ENCODE measurements at places on chromosomes 6 and 20. TPM values are rescaled to one million over a fixed set of nuclear protein-coding genes. Genes with fewer than 3 reads are reported as not detected.

Gene PI3
- not detected for total RNA-seq

DNA sequence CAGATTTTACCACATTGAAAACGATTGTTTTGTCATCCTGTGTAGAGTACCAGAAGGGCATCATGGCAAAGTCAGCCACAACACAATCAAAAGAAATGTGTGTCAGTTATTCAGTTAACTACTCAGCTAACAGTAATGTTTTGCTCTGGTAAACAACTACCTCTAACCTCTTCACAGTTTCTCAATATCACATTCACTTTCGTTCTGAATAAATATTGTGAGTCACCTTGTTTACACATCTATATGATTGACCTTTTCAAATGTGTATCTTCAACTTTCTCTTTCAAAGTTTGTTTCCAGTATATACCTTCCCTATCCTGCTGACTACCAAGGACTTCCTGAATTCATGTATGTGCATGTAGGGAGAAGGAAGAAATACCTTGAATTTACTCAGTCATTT lies 216.6 kb upstream of the UFL1 start:
- no peak for DNase-seq

Gene PRSS16
- total RNA-seq = 21.1 TPM

- DNase-seq = no peak
Measured at GRCh38 chr6:166017032-166017635, 150.5 kb downstream of the TBXT start.

Gene WFDC12
- not detected for total RNA-seq

Gene CAPN11
- total RNA-seq = 3.3 TPM

Gene RFX6
- 0.11 TPM for total RNA-seq

GRCh38 chr6:149560736-149561135 lies 5.4 kb upstream of the GINM1 start:
- peak; percentile 25 for DNase-seq

- peak; percentile 95 for DNase-seq
Measured at GRCh38 chr6:39302669-39303424, 11.4 kb downstream of the KCNK17 start.

Gene ZSCAN26
- 5.2 TPM for total RNA-seq

- DNase-seq = peak; percentile 100
Measured at GRCh38 chr20:36605399-36606157, at the start of gene RAB5IF. RAB5IF (plus strand) TSS chr20:36605779; CDS start chr20:36605952, 173 bp downstream.

DNA sequence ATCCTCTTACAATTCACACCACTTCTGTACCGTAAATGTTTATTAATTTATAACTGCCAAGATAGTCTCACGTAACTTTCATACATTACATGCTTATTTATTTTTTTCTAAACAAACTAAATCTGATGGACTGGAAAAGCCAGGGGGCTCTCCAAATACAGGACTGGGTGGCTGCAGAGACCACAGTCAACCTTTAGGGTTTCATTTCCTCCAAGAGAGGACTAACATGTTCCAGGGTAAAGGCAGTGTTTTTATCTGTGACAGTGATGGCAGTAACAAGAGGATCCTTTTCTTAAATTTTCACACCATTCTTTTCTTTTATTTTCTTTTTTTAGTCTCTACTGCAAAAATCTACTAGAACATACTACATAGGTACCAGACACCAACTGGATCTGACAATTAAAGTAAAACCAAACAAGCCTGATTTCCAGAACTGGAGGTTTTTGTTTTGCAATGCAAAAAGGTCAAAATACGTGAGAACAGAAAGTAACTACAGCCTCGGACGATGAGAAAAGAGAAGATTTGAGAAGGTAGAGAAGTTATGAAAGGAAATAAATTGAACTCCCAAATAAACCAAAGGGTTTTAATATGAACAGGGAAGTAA lies 1.2 kb downstream of the LMBRD1 start:
- DNase-seq = no peak

GRCh38 chr6:52953911-52954839 lies 40.9 kb downstream of the GSTA4 start:
- no peak for DNase-seq

DNA sequence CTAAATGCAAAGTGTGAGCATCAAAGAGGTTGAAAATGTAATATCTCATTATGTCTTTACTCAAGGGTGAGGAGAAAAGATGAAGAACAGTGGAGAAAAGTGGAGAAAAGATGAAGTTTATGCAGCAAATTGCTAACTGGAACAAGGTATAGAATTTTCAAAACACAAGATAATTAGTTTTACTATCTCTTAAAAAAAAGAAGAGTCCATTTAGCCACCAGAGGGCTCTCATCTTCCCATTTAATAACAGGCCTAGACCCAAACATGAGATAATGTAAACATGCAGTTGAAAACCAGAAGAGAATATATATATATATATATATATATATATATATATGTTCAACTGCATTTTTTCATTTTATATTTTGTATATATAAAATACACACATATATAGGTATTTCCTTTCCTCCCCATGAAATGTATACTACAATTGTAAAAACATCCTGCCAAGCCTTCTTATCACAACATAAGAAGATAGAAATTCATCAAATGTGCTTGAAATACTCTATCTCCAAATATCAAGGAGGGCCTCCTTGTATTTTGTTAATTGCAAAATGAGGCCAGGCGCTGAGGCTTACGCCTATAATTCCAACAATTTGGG lies 78.4 kb downstream of the ADTRP start:
- DNase-seq = no peak

Gene TBXT
- 0.15 TPM for total RNA-seq

- DNase-seq = peak; percentile 54
Measured at GRCh38 chr6:32807020-32807580, 9.7 kb downstream of the HLA-DOB start.

DNA sequence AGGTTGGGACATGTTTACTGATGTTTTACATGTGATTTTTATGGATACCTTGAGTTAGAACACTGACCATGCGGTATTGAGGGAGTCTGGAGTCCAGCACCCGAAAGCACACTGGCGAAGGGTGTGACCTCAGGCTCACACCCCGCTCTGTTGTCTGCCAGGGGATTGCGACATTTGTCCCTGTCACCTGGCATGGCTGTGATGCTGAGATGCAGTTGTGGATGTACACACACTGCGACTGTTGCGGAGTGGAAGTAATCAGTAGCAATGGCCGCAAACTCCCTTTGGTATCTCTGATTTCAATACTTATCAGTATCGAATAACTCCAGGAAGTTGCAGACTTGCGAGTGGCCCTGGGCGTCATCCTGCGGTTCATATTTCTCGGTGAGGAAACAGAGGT lies 43.2 kb downstream of the CDH4 start:
- no peak for DNase-seq

Gene PPP1R16B
- 12.0 TPM for total RNA-seq

Gene SLX4IP
- 9.9 TPM for total RNA-seq

Gene HLA-DRB1
- total RNA-seq = 1.4 TPM

DNA sequence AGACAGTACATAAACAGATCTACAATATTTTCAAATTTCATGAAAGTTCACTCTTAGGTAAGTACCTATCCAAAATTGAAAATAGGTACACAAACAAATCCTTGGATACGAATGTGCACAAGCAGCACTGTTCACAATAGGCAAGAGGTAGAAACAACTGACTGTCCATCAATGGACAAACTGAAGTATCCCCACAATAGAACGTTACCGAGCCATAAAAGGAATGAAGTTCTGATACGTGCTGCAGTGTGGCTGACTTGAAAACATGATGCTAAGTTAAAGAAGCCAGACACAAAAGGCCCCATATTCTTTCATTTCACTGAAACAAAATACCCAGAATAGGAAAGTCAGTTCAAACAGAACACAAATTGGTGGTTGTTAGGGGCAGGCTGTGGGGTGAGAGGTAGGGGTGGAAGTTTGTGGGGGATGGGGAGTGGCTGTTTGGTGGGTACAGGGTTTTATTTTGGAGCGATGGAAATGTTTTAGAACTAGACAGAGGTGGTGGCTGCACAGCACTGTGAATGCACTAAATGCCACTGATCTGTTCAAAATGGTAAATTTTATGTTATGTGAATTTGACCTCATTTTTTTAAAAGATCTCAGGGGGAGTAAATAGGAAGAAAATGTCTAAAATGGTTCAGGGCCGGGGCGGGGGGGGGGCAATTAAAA lies 89.5 kb downstream of the ZMYND8 start:
- DNase-seq = no peak

GRCh38 chr6:105135907-105136430 lies 43.8 kb downstream of the POPDC3 start:
- DNase-seq = no peak

GRCh38 chr6:30847421-30847970 lies 36.8 kb upstream of the DDR1 start:
- peak; percentile 47 for DNase-seq

- no peak for DNase-seq
Measured at GRCh38 chr6:5004373-5005037, 668 bp upstream of the RPP40 start.

GRCh38 chr6:135522965-135523692 lies 25.6 kb upstream of the AHI1 start:
- no peak for DNase-seq

Gene EDN1
- total RNA-seq = 0.50 TPM

GRCh38 chr6:132814716-132815570 lies 574 bp downstream of the RPS12 start:
- DNase-seq = no peak

DNA sequence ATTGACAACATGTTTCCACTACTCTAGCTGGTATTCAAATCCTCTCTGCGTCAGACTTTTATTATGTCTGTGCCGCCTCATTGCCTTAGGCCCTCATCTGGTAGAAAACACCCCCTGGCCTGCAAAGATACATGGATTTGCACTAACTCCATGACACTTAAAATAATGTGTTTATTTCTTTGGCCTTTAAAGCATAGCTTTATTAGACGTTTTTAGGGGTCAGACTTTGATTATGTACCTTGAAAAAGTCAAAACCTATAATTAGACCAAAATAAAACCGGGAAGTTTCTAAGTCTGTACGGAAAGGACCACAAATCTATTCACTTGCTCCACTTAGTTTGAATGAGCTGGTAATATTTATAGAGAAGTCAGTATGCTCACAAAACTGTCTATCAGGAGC lies 357.9 kb upstream of the NOX3 start:
- no peak for DNase-seq

DNA sequence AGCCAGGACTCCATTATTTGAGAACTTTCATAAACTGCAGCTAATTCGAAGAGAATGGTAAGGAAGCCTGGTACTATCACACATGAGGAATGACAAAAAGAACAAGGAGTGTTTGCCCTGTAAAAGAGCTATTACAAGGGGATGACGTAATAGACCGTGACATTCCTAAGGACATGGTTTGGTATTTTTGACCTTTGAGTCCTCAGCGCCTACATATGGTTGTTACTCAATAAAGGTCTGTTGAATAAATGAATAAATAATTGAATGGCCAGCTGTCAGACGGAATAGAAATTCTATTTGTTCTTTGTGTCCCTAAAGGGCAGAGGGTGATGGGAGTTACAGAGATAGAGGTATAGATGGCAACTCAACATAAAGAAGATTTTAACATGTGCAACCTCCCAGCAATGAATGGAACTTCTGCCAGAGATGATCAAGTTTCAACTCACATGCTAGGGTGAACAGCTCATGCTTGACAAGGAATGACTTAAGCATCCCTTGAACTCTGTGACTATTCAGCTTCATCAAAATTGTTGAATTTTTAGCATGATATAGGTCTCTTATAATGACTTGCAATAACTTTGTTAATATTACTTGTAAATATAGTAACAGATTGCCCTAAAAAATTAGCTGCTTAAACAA lies 115.4 kb downstream of the TENT5A start:
- no peak for DNase-seq

DNA sequence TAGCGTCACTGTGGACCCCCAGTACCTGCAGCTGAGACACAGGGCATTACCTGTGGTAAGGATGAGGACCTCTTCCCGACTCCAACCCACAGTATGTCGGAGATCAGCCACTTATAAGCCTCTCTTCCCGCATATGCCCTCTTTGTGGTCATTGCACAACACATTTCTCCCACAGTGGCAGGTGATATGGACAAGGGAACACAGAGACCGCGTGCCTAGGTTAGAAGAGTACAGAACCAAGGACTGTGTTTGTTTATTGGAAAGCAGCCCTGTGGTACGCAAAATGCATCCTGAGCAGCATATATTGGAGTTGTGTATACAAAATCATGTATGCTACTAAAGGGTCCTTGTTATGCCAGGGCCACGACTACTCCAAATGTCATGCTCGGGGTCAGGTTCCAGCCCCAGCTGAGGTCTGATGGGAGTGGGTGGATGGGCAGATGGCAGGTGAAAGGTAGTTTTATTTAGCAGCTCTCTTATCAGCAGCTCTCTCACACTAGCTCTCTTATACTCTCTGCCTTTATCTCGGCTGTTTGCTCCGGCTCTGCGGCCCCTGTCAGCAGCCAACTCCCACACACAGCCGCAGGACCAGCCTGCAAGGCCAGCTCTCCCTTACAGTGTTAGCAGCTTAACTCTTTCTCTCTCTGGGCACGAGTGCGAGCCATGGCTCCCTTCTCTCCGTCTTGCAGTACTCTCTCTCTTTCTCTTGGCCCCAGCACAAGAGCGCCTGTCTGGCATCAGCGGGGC lies 569.0 kb downstream of the KIF16B start:
- no peak for DNase-seq

- DNase-seq = no peak
Measured at GRCh38 chr6:145865595-145865994, 51.0 kb upstream of the FBXO30 start.

Gene RIMS4
- 24.8 TPM for total RNA-seq

GRCh38 chr20:37919389-37920040 lies 16.6 kb downstream of the VSTM2L start:
- no peak for DNase-seq

Gene TRIM40
- total RNA-seq = not detected

Gene BEND6
- 1.5 TPM for total RNA-seq

Gene LGSN
- 0.18 TPM for total RNA-seq

DNA sequence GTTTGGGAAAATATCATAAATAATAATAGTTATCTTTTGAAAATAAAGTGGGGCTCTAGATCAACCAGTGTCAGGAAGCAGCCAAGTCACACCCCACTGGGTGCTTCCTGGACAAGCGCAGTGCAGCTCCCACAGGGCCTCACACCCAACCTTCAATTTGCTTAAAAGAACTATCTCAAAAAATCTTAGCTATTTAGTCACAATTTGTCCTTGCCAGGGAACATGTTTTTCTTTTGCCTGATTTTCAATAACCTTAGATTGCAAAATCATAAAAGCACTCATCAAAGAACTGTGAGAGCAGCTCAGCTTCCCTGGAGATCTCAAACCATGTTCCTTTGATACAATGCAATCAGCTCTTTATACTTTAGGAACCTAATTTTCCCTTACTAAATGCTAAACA lies 1.6 kb upstream of the NCOA7 start:
- no peak for DNase-seq

- no peak for DNase-seq
Measured at GRCh38 chr20:11153819-11154218, 480.0 kb upstream of the JAG1 start.

DNA sequence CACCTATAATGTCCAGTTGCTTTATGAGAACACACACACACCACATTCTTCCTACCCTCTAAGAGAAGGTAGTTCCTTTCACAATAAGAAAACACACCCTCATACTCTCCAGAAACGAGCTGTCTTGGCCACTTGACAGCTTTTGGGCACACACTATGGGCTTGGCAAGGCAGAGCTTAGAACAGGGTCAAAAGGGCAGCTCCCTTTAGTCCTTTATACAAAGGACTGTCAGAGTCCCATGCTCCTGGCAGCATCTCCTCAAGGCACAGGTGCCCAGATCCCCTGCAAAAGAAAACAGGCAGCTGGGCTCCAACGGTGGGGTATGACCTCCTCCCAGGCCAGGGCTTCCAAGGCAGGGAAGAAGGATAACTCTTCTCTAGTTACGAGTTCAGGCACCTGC lies 4.9 kb upstream of the LYRM2 start:
- DNase-seq = no peak

- DNase-seq = no peak
Measured at GRCh38 chr6:123434186-123434585, 202.6 kb downstream of the TRDN start.

Gene CLPSL1
- 0.55 TPM for total RNA-seq

- peak; percentile 52 for DNase-seq
Measured at GRCh38 chr6:50850223-50851048, 31.8 kb downstream of the TFAP2B start.
